ENCODE measurements at places on chromosomes 2 and 18.

- no peak for DNase-seq
Measured at GRCh38 chr2:196963043-196963442, 36.5 kb upstream of the PGAP1 start.

DNA sequence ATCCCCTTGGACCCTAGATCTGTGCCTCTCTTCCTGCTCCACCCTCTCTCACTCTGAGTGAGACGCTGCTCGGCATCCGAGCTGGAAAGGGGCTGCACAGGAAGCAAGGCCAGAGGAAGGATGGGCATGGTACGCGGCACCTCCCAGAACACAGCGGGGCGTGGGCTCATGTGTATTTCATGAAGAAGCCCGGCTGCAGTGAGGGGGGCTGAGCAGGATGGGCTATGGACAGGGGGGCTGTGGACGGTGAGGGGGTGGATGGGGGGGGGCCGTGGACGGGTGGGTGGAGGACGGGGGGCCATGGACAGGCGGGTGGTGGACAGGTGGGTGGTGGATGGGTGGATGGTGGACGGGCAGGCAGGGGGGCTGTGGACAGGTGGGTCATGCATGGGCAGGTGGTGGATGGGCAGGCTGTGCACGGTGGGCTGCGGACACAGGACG, 28.5 kb downstream of the SLC66A2 start:
- no peak for DNase-seq

GRCh38 chr2:158046121-158046880, 55.4 kb upstream of the UPP2 start:
- DNase-seq: no peak

DNA sequence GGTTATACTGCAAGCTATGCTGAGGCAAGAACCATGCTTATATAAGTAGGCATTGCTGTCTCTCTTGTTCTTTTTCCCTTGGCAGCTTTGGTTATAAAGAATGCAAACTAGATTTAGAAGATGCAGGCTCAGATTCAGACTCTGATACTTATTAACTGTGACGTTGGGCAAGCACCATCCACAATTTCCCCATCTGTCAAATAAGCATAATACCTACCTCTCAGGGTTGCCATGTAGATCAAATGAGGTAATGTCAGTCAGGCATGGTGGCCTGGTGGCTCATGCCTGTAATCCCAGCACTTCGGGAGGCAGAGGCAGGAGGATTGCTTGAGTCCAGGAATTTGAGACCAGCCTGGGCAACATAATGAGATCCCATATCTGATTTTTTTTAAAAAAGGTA, 21.7 kb downstream of the ITGAV start:
- no peak for DNase-seq

GRCh38 chr2:101337877-101338276, 29.4 kb upstream of the RNF149 start:
- DNase-seq: no peak

GRCh38 chr18:62963507-62963906, 248.2 kb downstream of the PHLPP1 start:
- DNase-seq: no peak

- no peak for DNase-seq
Measured at GRCh38 chr2:120545521-120546047, 190.1 kb upstream of the GLI2 start.

DNA sequence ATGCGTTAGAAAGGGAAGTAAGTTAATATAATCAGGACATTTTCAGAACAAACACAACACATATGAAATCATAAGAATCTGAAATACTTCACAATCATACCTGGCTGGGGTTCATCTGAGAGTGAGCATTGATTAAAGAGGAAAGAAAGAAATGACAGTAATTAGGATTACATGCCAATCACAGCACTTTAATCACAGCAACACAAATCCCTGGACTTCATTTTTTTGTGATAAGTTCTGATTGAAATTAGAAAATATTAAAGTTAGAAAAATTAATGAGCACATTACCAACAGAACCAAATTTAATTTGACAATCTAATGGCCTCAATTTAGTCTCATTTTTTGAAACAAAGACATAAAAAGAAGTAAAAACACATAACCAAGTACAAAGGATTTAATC, 121.9 kb downstream of the LRP2 start:
- DNase-seq: no peak

- DNase-seq: no peak
Measured at GRCh38 chr2:124272261-124272841, 247.3 kb downstream of the CNTNAP5 start.

DNA sequence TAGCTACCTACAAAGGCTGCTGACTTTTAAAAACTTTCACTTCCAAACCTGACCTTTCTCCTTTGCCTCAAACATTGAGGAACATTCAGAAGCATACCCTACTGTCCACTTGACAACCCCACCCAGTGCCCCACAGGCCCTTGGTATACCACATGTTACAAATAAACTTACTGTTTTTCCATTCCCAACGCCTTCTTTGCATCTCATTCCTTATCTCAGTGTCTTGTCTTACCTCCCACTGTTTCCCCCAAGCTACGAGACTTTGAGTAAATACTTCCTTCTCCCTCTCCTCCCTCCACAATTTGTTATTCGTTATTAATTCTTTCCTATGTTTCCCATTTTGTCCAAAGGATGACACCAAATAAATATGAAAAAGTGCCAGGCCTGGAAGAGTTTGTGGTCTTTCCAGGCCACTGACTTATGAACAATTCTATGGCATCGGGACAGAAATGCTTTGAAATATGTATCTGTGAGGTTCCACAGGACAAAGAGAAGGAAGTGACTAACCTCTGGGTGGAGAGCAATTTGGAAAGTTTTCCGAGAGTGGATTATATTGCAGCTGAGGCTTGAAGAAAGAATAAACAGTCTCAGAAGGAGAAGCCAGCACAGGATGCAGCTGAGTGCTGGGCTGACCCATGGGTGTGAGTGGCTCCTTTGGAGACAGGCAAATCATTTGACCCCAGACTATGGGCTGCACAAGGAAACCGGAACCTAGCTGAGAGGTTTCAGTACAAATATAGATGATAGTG, 409.0 kb downstream of the LPIN1 start:
- DNase-seq: no peak

- DNase-seq: no peak
Measured at GRCh38 chr18:21538230-21538629, 62.3 kb downstream of the ESCO1 start.

DNA sequence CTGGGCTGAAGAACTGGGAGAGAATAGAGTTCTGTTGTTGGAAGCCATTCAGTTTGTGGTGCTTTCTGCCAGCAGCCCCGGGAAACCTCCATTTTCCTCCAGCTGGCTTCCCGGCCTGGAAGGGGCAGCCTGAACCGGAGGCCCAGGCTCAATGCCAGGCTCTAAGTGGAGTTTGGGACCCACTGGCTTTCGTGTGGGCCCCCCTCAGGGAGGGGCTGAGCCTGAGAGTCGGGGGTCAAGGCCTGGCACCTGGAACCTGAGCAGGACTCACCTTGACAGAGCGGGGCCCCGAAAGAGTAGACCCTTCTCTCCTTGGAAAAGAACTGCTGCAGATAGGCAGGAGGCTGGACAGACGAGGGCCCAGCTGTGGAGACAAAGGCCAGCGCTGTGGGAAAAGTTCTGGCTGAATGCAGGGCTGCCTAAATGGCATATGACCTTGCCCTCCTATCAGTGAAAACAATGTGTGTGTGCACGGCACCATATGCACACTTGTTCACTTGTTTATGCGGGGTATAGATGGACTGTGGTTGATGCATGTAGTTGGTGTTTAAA, 34.8 kb upstream of the ASB18 start:
- DNase-seq: no peak

- no peak for DNase-seq
Measured at GRCh38 chr2:132896073-132896472, 226.1 kb upstream of the LYPD1 start.

DNA sequence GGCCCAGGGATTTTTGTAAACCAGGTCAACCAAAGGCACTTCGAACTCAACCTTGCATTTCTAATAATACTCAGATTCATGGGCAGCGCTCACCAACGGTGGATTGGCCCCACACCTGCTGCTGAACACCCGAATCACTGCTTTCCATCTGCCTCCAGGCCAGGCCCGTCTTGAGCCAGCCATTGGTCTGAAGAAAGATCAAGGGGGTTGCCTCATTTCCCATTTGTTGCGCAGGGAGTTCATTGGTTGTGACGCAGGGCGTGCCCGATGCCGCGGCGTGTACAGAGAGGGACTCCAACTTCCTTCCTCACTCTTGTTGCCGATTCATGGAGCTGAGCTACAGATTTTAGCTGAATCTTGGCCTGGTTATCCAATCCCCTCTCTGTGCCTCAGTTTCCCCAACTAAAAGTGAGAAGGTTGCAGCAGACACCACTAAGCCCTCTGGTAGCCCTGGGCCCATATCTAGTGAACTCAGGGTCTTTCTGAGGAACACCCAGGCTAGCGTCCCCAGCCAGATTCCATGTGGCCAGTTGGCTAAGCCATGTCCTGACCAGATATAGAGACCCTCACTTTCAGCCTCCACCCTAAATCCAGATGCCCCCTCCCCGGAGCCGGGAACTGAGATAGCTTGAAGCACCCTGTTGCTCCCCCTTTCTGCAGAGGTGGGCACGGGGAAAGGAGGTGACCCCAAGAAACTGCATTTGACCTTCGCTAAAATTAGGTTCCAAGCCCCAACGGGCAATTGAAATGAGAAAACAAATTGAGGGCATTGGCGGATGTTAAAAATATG, 60.9 kb upstream of the HPCAL1 start:
- no peak for DNase-seq

GRCh38 chr2:101501443-101501842, 26.5 kb upstream of the RFX8 start:
- DNase-seq: peak; percentile 53

DNA sequence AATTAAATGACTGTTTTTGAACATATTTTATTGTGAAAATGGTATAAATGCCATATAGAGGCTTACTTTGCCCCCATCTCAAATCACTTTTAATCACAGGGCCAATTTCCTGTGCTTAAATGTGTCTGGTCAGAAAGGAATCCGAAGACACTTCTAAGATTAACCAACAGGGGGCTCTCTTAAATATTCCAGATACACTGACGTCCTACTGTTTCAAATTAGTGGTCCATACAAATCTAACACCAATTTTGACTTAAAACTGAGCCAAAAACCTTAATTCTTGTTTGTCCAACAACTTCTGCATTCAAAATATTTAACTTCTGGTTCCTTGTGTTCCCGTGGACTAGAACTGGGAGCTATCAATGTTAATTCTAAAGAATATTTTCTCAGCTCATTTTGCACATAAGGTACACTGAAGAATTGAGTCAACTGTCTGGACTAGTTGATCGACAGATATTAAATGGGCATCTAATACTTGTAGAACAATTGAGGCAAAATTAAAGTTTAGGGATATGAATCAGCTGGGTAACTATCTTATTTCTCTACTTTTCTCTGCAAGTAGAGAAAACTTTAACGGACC, 557.5 kb downstream of the ARHGAP15 start:
- no peak for DNase-seq

DNA sequence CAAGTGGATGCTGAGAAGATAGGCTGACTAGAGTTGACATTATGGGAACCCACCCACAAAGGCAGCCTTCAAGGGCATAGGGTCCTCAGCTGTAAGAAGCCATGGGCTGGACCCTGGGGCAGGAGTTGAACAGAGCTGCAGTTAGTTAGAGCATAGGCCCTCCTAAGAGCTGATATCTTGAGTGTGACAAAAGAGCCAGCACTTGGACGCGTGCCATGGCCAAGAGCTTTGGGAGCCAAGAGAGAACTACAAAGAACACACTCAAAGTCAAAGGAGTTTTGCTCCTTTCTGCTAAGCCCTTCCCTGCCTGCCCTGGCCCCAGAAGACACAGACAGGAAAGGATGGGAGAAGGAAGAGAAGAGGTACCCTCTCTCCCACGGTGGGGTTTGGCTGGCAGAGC, 29.9 kb upstream of the AGAP1 start:
- DNase-seq: no peak

DNA sequence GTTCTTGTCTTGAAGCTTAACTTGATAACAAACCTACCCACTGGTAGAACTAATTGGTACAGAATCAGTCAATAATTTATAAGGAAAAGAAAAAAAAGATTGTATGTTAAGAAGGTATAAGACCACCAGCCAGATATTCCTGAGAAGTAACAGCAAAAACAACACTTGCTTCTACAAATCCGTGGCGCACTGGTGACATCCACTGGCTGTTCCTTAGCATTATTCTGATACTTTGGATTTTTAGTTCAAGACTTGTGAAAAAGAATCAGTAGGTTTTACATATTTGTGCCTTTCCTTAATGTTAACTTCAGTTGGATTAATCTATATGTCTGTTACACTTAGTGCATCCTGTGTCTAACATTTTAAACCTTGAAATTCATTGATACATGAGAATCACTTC, 141.8 kb downstream of the GRB14 start:
- peak; percentile 2 for DNase-seq

DNA sequence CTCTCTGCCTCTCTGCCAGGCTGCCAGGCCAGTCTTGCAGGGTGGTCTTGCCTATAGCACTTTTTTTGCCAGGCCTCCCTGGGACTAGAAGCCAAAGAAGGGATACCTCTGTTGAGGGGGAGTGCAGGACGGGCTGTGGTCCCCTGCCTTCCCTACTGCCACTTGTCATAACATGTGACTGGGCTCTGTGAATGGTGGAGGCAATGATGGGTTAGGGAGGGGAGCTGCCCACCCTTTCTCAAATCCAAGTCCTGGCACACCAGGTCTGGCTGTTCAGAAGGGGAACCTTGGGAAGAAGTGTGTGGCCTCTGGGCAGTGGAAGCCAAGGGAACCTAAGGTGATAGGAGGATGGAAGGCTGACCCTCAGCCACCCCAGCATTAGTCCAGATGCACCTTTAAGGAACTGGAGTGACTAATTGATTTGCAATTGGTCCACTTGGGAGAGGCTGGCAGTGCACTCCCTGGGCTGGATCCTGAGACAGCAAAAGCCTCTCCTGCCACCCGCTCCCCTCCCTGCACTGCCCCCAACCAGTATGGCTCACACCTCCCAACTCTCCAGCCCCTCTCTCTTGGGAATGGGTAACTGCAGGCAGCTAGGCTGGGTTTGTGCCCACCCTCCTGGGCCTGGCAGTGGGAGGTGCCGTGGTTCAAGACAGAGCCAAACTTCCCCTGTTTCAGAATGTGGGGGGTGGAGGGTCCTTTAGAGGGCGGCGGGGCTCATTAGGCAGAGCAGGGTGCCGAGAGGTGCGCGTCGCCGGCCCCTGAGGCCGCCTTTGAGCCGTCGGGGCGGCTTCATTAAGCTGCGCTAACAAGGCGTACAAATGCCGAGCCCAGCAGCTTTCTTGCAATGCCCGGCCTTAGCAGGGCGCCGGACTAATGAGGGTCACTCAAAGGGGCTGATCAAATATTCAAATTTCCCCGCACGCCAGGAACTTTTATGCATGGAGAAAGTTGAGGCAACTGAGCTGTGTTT, 4.5 kb upstream of the SIX3 start:
- DNase-seq: no peak

All from activated CD8-positive, alpha-beta T cell treated with anti-CD3 and anti-CD28 coated beads for 36 hours (primary cell).